ENCODE measurements at places on chromosomes 16 and 17.

- no peak for DNase-seq
Measured at GRCh38 chr17:55037828-55038227, 69.3 kb downstream of the STXBP4 start.

GRCh38 chr16:85905110-85906095 lies 6.4 kb downstream of the IRF8 start:
- no peak for DNase-seq

DNA sequence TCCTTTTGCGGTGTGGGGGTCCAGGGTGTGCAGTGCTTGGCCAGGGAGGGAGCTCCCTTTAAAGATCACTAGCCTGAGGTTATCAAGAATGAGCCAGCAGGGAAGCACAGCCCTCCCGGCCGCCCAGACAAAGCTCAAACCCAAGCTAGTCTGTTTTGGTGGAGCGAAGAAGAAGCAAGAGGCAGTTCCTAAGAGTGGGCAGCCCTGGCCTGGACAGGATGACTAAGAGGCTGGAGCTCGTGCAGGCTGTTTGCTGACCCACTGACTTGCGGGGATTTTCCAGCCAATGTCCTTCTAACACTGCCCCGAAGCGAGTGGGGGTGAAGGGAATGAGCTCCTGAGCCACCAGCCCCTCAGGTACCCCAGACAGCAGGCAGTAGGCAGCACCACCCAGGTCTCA lies 134.4 kb downstream of the COPRS start:
- DNase-seq, result no peak

DNA sequence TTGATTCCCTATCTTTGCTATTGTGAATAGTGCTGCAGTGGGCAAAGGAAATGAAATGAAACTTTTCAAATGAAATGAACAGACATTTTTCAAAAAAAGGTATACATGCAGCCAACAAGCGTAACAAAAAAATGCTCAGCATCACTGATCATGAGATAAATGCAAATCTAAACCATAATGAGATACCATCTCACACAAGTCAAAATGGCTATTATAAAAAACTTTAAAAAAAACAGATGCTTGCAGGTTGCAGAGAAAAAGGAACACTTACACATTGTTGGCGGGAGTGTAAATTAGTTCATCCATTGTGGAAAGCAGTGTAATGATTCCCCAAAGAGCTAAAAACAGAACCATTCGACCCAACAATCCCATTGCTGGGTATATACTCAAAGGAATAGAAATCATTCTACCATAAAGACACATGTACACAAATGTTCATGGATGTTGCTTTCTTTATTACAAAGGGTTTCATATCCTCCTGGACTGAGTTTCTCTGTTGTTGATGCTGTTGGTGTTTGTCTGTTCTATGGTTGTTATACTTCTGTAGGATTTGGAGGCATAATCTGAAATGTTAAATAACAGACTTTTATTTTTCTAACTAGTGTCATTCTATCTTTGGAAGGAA lies 99.3 kb upstream of the SOX9 start:
- DNase-seq, result no peak

DNA sequence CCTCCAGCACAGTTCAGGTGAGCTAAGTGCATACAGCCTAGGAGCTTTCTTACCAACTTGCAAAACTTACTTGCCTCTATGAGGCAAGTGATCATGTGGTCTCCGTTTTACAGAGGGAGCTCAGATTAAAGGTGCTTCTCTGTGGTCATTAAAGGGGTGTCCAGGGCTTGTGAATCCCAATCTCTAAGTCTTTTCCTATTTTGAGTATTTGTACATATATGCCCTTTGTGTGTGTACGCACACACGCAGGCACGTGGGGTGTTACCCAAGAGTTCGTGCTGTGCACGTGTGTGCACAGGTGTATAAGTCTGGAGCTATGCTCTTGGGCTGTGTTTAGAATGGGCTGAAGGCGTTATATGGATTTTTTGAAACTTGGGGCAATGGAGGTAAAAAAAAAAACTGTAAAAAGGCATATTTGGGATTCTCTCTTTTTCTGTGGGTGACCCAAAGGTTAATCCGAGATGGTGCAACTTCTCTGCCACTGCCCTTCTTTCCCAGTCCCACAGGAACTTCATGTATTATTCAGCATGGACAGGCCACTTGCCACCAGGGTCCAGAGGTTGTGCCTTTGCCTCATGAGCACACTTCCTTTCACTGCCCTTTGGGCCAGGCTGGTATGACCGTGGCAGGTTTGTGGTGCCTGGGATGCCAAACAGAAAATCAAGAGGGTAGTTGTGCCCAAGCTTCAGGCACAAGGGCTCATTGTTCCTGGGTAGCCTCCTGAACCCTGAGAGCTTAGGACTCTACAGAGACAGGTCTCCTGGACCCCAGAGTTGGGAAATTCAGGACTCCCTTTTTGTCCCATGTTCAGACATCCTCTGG lies 1.5 kb downstream of the ABCC3 start:
- DNase-seq, result no peak

Measured in HTR-8/SVneo (cell line).